ENCODE measurements at places on chromosomes 5 and 9.

DNA sequence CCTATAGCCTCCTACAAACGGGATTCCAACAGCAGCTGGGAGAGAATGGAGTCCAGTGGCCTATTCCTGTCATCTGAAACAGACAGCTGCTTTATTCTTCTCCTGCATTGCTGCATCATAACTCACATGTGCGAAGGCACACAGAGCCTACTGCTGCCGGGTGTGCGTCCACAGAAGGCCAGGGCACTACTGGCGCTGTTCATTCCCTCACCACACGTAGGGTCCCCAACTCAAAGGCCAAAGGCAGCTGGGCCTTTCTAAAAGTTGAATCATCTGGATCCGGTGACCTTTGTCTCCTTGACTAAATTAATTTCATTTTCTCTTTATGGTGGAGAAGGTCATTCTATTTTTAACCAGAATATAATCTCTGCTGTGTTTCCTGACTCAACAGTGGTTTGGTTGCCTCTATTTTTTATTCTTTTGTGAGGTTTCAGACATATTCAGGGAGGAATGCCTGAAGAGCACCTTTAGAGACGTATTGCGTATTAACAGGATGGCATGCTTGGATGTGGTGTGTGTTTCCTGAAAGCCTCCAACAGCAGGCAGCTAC lies 10.8 kb upstream of the SPATA24 start:
- DNase-seq: no peak

GRCh38 chr9:124784509-124784908 lies 7.6 kb downstream of the OLFML2A start:
- DNase-seq: no peak

- DNase-seq: no peak
Measured at GRCh38 chr5:36573438-36573837, 33.0 kb upstream of the SLC1A3 start.

DNA sequence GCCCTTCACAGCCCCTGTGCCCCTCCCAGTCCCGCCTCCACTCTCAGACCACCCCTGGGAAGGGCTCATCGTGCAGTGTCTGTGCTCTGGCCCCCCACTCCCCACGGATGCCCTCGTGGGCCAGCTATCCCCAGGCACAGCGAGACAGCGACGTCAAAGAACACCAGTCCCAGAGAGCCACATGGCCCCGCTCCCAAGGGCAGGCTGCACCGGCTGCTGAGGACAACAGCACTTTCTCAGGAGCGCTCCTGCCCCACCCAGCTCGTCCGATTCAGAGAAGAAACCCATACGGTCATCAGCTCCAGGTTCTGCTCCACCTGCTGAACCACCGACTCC lies 4.8 kb upstream of the SNAPC4 start:
- no peak for DNase-seq

DNA sequence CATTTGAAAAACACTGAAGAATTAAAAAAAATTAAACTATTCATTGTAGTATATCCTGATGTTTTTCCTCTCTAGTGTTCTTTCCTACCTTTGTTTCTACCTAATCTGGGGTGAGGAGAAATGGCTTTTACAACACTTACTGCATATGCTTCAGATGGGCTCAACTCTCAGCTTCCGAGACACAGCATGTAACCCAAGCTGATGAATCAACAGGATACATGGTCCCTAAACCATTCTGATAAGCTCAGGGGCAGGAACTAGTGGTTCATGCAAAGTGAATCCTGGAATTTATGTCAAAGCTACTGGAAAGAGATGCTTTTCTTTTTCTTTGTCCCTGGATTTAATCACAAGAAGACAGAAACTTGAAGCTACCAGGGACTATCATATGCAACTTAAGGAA lies 672.5 kb upstream of the RORB start:
- no peak for DNase-seq

- DNase-seq: no peak
Measured at GRCh38 chr5:8057769-8058168, 188.8 kb downstream of the MTRR start.

DNA sequence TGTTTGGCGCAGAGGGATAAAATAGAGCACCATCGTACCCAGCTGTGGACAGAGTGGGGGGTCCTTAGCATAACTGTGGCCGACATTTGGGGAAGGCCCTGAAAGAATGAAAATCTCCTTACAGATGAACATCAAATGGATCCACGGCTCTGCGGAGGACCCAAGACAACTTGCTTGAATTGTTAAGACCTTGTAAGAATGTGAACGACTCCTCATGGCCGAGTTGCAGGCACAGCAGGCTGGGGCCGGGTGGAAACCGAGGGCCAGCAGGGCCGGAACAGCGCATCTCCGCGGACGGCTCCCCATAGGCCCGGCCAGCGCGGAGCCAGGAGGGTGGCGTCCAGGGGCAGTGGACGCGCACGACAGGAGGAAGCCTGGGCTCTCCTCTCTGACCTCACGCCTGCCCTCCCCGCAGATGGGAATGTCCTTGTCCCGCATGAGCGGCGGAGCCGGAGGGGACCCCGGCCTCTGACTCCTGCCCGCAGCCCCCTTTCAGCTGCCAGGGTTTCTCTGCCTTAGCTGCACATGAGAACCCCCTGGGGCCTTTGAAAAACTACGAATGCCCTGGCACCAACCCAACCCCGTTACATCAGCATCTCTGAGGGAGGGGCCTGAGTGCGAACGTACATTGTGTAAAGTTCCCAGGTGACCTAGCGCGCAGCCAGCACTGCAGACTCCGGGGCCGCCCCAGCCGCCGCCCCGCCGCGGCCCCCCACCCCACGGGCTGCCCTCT lies 36.2 kb upstream of the PTCH1 start:
- no peak for DNase-seq

DNA sequence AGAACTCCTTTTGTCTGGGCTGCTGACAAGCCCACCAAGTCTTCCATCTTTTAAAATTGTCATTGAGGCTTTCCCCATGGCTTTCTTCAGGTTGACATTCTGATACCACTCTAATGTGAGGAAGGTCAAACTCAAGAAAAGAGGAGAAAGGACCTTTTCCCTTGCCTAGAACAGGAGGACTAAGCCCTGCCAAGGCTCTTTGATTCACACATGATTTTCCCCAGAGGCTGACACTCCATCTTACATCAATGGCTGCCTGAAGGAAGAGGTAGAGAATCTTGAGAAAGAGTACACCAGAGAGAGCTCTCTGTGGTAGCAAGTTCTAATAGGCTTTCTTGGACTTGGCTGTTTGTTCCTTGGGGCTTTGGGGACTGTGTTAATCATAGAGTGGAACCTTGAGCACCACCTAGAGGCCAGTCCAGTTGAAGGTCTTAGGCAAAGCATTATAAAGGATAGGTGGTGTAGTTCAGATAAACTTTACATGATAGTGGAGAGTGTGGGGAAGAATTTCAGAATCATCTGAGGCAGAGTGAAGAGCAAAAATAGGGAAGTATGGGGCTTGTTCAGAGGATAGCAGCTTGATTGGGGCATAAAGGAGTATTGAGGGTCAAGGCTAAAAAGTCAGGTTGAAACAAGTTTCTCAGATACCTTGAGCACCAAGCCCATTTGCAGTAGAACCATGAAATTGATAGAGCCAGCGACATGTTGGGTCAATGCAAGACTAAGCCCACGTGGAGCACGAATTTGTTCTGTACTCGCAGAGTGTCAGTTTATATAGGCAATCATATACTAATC lies 36.7 kb downstream of the NDFIP1 start:
- peak; percentile 14 for DNase-seq

- no peak for DNase-seq
Measured at GRCh38 chr9:106920701-106921283, 57.8 kb downstream of the ZNF462 start.

DNA sequence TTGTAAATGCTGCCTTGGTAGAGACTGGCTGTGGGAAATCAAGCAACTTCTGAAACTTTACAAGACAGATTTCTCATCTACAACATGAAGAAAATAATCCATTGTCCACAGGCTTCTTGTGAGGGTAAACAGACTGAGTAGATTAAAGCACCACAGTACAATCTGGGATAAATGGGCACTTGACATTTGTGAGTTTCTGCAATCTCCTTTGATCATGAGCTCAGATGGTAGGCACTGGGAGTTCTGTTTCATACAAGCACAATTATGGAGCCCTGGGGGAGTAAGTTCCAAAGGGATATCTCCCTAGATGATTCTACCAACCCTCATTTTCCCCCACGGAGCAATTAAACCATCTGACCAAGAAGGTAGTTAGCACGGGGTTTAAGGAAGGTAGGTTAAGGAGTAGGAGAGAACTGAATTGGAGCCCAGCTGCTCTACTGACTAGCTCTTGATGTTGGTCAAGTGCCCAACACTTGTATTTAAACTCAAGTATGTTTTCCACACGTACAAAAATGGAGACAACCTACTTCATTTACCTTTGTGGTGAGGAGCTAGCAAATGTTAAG lies 479.5 kb upstream of the TNC start:
- no peak for DNase-seq

- no peak for DNase-seq
Measured at GRCh38 chr5:37769108-37769507, 70.7 kb downstream of the GDNF start.

- DNase-seq: no peak
Measured at GRCh38 chr5:39547553-39548154, 122.9 kb upstream of the DAB2 start.

GRCh38 chr5:143880178-143880577 lies 68.2 kb downstream of the HMHB1 start:
- DNase-seq: no peak

DNA sequence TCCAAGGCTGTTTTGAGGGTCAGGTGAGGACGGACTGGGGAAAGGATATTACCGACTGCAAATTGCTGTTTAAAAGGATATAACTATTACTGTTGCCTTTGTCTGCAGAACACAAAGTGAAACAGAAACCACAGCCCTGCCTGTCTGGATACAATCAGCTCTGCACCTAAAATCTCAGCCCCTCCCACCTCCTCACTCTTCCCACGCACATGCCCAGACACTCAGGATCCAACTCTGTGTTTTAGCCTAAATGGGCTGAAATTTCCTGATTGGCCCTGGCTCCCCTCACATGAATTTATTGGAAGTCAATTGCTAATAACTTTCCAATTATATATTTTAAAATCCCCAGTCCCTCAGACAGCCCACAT lies 176.3 kb upstream of the PPP1R26 start:
- no peak for DNase-seq

DNA sequence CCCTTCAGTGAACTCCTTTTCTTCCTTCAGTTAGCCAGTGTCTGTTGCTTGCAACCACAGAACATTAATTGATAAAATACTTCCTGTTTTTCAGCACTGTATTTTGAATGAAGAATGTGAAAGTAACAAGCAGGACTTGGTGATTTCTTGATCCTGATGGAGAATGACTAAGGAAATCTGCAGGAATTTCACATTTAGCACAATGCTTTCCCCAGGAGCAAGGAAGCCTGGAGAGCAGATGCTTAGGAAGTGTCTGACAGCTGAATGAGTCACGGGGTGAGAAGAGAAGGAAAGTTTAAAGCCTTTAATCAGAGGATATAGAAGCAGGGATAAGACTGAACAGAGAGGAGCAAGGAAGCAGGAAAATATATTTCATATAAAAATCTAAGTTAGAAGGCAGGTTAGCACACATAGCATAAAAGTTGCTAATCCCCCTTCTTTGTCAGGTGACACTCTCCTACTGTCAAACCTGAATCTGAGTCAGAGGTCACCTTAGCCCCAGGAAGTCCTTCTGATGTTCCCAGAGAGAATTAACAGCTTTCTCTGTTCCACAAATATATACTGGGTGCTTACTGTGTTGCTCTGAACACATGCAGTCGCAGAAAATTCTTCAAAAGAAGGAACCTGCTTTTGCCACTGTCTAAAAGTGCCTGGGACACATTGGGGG lies 59.7 kb downstream of the GNA14 start:
- DNase-seq: no peak

DNA sequence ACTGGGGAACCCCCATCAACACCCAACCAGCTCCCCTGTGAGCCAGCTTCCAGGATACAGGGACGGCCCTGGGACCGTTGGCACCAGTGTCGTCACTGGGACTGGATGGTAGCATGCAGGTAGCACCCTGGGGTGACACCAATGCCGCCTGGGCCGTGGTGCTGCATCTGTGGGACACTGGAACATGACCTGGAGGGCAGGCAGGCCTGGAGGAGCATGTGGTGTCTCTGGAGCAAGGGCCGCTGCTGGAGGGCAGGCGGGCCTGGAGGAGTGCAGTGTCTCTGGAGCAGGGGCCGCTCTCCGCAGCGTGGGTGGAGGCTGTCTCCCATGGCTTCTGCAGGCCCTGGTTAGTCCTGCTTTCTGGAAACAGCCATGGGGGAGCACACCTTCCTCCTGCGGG lies 13.1 kb downstream of the LPCAT1 start:
- DNase-seq: no peak

DNA sequence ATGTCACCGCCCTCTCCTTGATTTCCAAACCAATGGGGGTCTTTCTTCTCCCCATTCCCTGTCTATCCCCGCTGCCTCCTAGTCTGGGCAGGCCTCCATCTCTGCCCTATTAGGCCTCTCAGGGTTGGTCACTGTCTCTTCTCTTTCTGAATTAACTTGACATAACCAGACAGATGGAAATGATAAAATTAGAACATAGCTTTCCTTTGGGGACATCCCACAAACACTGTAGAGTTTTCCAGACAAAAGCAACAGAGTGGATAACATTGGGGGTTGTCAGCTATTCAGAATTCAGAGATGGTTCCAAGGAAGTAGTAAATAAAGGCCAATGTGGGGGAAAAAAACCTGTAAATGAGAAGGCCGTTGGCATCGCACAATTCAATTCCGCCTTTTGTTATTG lies 24.7 kb downstream of the LHX6 start:
- no peak for DNase-seq

DNA sequence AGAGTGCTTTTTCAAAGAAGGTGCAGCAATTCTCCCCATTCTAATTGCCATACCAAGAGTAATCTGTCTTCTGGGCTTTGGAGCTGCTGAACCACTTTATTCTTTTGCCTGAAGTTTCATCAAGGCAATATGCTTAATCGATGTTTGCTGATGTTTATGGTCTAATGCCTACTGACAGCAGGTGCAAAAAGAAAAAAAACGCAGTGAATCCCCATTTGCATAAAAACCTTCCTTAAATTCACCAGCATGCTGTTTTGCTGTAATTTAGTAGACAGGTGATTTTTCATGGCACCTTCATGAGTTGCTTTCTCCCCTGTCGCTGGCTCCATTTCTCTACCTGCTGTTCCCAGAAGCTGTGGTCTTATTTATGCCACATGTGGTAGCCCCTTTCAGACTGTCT lies 83.1 kb upstream of the MAST4 start:
- DNase-seq: no peak

- DNase-seq: no peak
Measured at GRCh38 chr5:137731176-137731575, 4.7 kb downstream of the KLHL3 start.

DNA sequence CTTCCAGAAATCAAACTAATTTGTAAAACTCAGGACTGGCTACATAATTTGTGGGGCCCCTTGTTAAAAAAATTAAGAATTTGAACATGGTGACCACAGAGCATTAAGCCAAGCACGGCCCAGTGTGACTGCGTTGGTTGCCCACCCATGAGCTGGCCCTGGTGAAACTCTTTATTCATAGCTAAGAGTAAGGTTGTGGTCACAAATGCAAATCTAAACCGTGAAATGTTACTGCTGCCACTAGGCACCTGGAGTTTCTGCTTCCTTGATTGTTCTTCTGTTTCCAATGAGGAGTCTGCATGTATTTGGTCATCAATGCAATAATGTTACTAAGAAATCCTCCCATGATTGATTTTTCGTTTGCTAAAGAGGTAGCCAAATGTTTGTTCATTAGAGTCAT lies 4.2 kb downstream of the GCNT1 start:
- no peak for DNase-seq

GRCh38 chr9:36438536-36439236 lies 38.6 kb upstream of the RNF38 start:
- DNase-seq: no peak

Data from stimulated activated CD4-positive, alpha-beta T cell treated with anti-CD3 and anti-CD28 coated beads, Interleukin-1b, Interleukin-23, amount 100 ng/mL, for 1 hour (primary cell).